ENCODE measurements at places on chromosomes 2 and 18.

- DNase-seq, result no peak
Measured at GRCh38 chr18:55464581-55464980, 123.4 kb downstream of the TCF4 start.

DNA sequence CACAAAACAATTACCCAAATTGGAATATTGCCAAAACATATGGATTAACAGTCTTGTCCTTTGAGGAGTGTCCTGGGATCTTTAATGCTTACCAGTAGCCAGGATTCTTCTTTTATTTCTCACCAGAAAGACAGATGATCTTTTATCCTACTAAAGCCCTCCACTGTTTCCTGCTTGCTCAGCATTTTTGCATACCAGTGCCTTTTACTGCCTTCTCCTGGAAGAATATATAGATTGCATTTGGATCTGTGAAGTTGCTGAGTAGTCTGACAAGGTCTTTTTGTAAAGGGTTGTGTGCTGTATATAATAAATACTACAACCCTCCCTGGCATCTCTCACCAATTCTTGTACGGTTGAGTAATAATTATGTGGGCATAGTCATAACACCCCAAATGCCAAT, 652.2 kb downstream of the LRRTM4 start:
- DNase-seq, result no peak

DNA sequence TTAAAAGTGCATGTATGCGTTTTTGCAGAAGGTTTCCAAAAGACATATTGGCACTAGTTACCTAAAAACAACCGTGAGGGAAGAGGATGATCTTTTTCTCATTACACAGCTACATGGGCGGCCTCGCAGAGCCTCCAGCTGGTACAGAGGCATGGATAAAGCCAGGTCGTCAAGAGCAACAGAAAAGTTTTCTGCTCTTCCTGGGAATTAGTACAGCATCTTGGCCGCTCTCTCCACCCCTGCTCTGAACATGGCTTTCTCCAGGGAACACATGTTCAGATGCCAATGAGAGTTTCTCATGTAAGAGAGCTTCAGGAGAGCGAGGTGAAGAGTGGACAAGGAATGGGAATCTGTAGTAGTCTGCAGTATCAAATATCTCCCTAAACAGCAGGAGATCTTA, 108.4 kb downstream of the ZEB2 start:
- no peak for DNase-seq

DNA sequence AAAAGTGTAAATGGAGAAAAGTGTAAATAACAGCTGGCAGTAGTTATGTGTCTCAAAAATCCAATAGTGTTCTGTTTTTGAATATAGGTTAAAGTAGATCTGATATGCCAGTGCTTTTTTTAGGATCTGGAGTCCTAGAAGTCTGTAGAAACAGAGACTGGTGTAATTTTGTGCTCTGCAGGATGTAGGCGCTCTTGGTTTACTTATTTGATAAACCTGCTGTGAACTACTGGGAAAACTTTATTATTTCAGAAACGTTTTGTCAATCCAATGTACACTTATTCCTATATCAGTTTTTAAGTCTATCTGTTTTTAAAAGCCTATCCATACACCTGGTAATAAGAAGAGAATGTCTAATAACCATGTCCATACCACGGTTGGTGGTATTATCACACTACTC, 530.8 kb upstream of the ZNF804A start:
- peak; percentile 50 for DNase-seq

GRCh38 chr18:13239171-13239956, 20.8 kb downstream of the LDLRAD4 start:
- peak; percentile 65 for DNase-seq

DNA sequence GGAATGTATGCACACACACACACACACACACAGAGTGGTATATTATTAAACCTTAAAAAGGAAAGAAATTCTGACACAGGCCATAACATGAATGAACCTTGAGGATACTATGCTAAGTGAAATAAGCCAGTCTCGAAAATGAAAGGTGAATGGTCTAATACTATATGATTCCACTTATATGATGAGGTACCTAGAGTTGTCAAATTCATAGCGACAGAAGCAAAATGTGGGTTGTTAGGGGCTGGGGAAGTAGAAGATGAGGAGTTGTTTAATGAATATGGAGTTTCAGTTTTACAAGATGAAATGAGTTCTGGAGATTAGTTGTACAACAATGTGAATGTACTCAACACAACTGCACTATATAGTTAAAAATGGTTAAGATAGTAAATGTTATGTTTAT, 118.1 kb downstream of the ABCA12 start:
- no peak for DNase-seq

DNA sequence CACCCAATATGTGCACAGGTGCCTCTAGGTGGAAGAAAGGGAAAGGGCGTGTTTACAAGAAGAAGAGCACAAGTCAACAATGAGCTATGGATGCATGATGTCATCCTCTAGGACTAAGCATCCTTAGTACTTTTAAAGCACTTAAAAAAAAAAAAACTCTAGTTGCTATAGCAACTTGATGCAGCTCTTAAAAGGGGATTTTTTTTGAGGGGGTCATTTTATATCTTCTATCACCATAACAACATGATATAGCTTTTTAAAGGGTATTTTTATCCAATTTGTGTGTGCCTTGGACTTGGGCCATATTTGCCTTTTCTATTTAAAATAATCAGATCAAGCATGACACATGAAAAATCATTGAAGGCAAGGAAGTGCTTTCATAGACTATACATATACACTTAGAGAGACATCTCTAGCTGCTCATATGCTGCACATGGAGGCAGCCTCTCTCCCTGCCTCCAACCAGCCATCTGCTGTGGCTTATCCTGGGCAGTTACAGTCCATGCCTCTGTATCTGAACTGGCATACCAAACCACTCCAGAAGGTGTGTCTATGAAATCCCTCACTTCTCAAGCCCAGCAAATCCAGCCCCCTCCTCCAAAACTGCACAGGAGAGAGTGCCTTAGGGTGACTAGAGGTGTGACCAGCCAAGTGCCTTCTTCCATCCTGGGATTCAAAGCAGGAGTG, 165.4 kb downstream of the MSH2 start:
- no peak for DNase-seq

DNA sequence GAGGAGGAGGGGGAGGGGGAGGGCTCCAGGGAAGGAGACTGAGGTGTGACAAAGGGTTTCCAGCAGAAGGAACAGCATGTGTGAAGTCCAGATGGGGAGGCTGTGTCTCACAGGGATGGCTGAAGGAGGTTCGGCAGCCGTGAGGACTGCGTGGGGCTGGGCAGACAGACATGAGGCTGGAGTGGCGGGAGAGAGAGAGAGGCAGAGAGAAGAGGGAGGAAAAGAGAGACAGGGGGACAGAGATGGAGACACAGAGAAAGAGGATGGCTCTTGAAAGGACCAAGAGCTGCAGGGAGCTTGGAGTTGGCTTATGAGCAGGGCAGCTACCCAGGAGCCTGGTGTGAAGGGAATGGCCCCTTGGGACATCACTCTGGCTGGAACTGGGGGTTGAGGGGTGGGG, 138.9 kb upstream of the ASB18 start:
- DNase-seq, result no peak

- no peak for DNase-seq
Measured at GRCh38 chr18:13797157-13797611, 26.8 kb upstream of the MC5R start.

DNA sequence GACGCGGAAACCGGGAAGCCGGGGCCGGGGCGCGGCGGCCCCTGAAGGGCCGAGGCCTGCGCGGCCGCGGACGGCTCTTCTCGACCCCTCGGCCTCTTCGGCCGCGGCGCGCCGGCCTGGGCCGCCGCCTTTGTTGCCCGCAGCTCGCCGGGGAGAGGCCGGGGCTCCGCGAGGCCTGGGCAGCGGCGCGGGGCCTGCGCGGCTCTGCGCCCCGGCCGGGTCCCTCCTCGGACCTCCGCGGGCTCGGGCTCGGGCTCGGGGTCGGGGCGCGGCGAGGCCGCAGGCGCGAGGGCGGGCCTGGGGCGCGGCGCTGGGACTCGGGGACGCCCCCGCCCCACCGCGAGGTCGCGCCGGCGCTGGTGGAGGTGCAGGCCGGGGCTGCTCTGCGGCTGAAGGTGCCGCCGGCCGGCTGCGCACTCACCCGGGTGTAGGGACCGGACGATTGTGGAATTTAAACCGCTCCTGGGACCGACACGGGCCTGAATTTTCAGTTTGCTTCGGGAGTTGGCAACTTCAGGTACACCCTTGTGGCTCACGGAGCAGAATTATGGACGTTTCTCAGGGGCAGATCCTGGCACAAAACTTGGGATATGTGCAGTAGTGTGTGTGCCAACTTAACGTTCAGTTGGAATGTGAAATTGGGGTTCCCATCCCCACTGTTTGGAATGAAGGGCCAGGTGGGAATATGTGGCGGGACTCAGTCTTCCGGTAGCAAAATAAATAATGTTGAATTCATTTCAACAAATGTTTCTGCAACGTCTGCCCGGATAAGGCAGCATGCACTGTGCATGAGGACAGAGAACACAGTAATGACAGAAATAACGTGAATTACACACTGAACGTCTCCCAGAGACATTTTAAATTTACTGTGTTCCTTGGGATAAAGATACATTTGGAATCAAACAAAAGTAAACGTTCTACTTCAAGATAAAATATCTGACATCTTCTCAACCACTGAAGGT, 787 bp downstream of the SOCS6 start:
- DNase-seq, result peak; percentile 76

DNA sequence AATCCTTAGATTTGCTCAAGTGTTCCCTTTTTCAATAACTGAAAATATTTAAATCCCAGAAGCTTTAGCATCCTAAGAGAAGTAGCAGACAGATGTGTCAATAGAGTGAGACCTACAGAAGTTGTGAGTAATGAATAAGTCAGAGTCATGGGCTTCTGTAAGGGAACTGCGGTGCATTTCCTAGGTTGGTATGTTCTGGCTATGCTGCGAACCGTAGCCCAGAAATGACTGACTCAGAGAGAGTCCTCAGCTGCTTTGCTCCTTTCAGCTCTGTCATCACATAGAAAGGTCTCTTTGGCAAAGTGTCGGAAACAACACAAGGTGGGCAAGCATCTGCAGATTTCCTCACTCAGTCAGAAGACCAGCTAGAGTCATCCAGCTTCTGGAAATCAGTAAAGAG, 297.1 kb downstream of the ARHGAP15 start:
- DNase-seq, result no peak

- DNase-seq, result no peak
Measured at GRCh38 chr2:69601179-69601612, 42.3 kb downstream of the AAK1 start.
